Activated CD4-positive, alpha-beta T cell treated with anti-CD3 and anti-CD28 coated beads for 1 hour (primary cell): ENCODE measurements at places on chromosomes 4 and X.

DNA sequence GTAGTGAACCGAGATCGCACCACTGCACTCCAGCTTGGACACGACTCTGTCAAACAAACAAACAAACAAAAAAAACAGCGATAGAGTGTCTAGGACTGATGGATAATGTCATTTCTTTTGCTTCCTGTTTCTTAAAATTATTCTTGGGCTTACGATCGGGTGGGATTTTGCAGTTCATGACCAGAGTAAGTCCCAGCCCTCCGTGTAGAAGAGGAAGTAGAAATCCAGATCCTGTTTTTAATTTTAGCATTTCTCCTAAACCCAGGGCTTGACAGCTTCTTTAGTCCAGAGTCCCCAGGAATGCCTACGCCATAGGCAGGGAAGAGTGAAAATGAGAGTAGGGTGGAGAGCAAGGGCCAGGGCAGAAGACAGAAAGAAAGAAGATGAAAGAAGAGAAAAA, 94.3 kb downstream of the HPRT1 start:
- DNase-seq, result no peak

DNA sequence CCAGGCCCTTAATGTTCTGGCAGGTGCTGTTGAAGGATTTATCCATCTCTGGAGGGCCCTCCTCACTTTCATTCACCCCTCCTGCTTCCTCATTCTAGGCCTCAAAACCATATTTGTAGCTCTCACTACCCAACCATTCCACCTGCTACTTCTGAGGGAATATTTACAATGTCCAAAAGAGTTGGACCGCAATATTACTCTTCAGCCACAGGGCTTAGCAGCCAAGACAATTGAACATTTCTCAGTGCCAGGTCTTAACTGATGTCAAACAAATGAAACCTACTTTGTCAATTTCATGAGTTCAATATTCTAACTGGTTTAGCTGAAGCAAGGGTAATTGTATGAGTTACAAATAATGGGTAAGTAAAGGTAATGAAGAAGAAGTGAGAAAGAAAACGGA, 113.2 kb downstream of the ENOX2 start:
- no peak for DNase-seq

DNA sequence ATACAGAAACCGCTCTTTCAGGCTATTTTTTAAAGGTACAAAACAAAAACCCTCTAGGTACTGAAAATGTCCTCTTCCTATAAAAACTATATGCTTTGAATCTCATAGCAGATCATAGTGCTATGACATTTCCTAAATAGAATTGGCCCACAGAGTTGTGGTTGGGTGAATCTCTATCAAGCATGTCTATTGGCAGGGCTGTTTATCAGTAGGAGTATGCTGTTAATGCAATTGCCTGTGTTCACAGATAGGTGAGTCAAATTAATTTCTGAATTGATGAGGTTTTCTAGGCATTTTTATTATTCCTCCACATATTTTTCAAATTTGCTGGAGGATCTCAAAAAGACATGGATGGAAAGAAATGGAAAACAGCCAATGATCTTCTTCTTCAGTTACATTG, 73.9 kb downstream of the QRFPR start:
- DNase-seq, result no peak

- no peak for DNase-seq
Observed at GRCh38 chr4:168361365-168362024, 42.9 kb upstream of the DDX60 start.

GRCh38 chrX:37879692-37880091, 32.3 kb upstream of the DYNLT3 start:
- no peak for DNase-seq

DNA sequence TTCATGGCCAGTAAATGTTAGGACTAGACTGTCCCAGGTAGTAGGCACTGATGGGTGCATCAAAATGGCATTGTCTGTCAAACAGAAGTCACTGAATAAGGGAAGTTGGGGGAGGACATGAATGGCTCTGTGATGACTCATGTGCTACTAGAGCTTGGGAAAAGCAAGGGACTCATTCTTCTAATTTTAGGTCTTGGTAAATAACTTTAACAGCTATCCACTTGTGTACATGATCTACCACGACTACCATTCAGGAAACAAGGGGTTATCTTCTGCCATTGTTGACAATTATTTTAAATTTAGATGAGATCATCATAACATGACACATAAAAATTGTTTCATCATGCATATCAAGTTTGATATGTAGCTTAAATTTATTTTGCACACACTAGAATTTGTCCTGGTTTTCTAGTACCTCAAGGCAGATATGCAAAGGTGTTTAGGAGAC, 6.3 kb downstream of the AREG start:
- DNase-seq, result no peak

DNA sequence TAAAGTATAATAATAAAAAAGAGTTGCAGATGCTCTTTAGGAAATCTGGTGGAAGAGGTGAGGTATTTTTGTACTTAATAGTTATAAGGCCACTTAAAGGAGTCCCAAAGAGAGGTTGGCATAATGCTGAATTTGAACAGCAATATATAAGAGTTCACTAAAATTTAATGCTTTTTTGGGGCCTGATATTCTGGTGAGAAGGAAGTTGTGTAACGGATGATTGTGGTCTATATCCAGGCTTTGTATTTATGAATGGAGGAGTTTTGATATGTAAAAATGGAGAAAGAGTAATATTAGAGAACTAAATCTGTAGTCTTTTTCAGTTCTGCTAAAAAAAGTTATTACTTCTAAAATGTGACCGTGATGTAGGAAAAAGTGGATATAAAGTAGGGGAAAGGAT, 20.4 kb downstream of the BMP2K start:
- DNase-seq, result no peak

DNA sequence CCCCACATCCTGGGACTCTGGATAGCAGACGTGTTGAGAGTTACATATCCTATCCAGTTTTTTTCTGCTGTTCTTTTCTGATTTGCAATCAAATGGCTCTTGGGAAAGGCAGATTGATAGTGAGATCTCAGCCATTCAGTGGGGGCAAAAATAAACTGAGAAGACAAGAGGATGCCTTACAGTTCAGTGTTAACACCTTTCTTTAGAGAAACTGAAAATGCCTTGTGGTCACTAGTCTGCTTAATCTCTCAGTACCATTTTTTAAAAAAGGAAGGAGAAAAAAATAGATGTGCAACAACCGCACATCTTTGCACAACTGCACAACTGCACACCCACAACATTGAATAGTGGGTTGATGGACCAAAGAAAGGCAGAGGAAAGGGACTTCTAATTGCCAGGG, 109.3 kb downstream of the ARHGEF9 start:
- DNase-seq, result no peak

- DNase-seq, result no peak
Observed at GRCh38 chrX:115642311-115642710, 81.3 kb downstream of the PLS3 start.

DNA sequence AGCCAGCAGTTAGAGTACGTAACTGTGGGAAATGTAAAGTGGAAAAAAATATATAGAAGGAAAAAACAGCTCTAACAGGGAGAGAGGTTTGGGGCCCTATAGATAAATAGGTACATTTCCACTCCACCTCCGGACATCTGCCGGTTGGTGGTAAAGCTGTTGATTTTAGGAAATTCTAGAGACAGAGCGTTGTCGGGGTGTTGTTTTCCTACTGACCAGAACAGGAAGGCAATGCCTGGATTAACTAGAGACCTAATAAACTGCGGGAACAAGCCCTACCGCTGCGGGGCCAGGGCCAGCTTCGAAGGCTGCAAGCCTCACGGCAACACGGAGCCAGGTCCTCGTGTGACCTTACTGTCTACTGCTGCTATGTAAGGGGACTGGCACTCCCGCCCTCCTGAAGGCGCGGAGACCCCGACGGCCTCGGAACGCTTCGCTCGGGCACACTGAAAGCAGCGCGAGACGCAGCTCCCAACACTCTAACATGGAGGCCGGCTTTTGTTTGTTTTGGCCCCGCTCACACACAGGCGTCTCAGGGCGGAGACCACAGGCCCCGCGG, 702 bp upstream of the CDKN2AIP start:
- DNase-seq, result no peak

- no peak for DNase-seq
Observed at GRCh38 chr4:166091146-166091545, 218.1 kb downstream of the TLL1 start.

- no peak for DNase-seq
Observed at GRCh38 chrX:15576019-15576418, 24.7 kb downstream of the ACE2 start.

DNA sequence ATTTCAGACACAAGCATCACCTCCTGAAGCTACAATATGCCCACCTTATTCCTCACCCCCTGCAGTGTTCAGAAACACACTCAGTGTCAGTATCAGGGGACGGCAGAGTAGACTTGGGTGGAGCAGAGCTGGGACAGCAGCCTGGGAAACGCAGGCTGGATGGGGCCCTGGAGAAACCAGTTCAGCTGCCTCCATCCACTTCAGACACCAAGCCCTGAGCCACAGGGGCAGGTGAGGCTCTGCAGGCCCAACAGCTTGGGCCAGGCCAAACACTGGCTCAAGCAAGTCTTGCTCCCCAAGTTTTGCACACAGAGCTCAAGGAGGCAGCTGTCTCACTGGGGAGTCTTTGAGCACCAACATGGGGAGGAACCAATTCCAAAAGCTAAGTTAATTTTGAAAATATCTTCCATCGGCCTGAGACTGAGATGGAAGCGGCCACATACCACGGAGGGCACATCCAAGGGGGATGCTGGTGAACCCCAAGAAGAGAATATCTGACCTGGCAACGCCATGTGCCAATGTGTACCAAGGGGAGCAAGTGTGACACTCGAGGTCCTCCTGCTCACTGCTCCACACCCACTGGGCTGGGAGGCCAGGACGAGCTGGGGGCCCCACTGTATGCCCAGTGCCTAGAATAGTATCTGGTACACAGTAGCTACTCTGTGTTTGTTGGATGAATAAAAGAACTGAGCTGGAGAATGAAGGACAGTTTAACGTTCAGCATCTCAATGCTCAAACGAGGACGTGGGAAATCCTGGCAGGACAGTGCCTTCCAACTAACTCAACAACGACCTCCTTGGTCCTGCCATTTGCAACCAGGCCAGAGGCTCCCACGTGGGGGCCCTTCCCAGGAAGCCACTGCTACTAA, 45.6 kb downstream of the PPP2R2C start:
- DNase-seq, result no peak

GRCh38 chr4:131137196-131137595, 2011.9 kb upstream of the PCDH10 start:
- no peak for DNase-seq

DNA sequence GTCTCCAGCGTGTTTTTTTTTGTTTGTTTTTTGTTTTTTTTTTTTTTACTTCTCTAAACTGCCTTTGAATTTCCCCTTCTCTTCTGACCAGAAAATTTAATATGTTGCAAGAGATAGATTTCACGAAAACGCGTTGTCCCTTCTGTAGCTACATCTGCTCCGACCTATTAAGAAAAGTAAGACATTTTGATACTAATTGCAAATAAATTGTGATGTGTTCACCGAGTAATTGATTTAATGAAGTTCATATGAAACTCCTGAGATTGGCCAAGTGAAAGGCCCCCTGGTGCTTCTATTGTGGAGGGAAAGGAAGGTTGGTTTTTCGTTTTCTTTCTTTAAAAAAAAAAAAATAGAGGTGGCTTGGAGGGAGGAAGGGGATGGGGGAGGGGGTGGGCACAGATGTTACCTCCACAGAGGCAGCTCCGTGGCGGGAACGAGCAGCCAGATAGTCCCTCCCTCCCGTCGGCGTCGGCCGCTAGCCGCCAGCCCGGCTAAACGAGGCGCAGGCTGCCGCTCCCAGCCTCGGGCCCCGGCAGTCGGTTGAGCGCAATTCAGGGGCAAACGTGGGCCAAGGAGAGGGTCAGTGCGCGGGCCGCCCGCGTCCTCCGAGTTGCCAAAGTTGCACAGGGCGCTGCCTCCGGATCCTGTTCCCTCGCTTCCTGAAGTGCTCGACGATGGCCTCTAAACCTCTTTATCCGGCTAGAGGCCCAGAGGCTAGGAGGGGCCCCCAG, 139.1 kb upstream of the ZIC3 start:
- DNase-seq, result no peak

- DNase-seq, result no peak
Observed at GRCh38 chr4:53321151-53321983, 44.5 kb downstream of the SCFD2 start.

DNA sequence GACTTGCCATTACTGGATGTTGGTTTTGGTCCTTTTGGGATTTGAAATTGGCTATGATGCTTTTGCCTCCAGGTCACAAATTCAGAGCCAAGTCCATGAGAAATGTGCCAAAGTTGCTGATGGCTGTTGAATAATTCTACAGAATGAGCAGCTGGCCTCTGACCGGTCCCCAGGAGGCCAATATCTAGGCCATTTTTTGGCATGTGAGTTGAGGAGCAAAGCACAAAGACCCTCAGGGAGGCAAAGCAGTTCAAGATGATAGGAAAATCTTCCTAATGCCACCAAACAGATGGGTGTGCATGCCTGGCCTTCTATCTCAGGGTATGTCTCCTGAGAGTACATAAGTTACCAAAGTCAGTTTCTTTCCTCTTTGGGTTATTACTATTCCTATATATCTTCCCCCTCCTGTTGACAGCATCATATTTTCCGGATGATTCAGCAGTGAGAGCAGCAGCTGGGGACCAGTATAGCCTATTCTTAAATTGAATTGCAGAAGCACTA, 44.4 kb downstream of the SEL1L3 start:
- no peak for DNase-seq

DNA sequence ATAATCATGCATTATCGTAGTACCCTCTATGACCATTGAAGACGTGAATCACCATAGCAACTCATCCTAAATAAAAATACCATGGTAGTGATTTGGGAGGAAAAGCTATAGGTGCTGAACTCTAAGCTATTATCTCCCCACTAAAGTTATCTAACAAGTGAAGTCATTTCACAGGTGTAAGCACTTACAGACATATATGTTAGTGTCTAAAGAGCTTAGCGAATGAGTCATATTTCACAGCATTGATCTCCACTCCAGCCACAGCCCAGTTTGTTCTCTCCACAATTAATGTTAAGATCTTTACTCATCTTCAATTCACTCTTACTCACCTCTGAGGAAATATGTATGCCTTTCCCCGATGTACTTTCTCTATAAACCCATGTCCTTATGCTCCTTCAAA, 57.0 kb downstream of the DCAF8L1 start:
- DNase-seq, result no peak
